K562 (cell line): ENCODE measurements at places on chromosomes 6 and 20. TPM values are rescaled to one million over a fixed set of nuclear protein-coding genes. Genes with fewer than 3 reads are reported as not detected.

- DNase-seq, result no peak
These were observed 320.6 kb upstream of the AGPAT4 start for GRCh38 chr6:161594412-161594811.

The BNIP5 gene
- not detected in 2 replicates for total RNA-seq

DNA sequence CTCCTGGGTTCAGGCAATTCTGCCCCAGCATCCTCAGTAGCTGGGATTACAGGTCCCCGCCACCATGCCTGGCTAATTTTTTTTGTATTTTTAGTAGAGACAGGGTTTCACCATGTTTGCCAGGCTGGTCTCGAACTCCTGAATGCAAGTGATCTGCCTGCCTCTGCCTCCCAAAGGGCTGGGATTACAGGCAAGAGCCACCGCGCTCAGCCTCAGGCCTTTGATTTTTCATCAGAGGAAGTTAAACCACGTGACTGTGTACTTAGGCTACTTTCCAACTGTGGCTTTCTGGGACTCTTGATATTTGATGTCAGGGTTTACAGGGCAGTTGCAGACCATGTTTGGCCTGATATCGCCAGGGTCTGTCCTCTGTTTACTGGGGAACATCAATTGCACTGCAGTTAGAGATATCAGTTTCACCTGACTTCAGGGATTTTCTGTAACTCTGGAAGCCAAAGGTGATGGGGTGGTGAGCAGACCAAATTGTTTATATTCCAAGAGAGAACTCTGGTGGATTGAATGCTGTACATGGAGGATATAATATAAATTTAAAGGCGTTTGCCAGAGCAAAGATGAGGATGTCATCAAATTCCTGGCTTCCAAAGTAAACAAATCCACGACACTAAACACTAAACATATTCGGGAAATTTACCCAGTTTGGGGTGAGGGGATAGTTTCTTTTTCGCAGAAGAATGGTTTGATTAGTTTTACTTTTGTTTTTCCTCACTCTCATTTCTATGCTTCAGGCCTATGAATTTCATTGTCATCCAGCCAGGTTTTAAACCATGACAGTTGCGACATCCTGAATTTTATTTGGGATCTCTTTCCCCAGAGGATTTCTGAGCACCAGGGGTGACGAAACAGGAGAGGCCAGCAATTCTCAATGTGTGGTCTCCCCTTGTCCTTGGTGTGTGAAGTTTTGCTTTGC lies 4.2 kb downstream of the PSMF1 start:
- DNase-seq, result peak; percentile 39

DNA sequence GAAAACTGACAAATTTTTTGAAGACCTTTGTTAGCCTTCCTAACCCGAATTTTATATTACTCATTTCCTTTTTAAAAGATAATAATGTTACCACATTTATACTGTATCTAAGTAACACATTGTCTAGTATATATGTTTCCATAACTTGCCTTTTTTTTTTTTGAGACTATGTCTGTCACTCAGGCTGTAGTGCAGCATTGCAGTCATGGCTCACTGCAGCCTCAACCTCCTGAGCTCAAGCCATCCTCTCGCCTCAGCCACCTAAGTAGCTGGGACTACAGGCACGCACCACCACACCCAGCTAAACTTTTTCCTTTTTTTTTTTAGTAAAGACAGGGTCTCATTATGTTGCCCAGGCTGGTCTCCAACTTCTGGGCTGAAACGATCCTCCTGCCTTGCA lies 18.6 kb downstream of the ZNFX1 start:
- no peak for DNase-seq

DNA sequence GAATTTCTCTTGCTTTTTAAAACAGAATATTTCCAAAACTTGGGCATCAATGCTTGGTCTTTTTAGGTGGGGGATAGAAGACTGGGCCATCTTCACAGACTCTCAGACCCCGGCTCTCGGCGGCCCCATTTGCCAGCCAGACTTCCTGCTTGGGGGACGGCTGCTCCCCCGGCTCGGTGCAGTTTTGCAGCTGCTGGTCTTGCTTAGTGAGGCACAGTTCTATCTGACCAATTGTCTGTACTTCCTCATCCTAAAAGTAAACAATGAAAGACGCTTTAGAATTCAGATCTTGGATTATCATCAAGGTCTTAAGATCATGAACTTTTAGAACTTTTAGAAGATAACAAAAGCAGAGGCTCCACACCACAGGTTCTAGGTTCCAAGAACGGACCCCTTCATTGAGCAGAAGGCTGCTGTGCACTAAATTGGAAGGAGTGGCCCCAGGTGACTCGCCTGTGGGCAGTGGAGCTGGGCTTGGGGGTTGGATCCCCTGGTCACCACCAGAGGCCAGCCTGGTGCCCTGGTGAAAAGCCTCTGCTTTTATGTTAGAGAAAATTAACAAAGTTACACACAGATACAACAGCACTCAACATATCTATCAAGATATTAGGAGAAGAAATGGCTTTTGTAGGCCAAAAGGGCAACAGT lies 26.7 kb downstream of the RNASET2 start:
- no peak for DNase-seq

GRCh38 chr6:170294298-170294730 lies 3.4 kb upstream of the DLL1 start:
- DNase-seq, result no peak

GRCh38 chr6:617456-618100 lies 39.3 kb downstream of the HUS1B start:
- DNase-seq, result no peak

GRCh38 chr20:62792182-62792939 lies 3.9 kb upstream of the MRGBP start:
- DNase-seq, result no peak

The RSPO3 gene
- total RNA-seq, result not detected in 2 replicates
